Pons (tissue), 1 donor: ENCODE measurements at places on chromosomes 2 and 18.

DNA sequence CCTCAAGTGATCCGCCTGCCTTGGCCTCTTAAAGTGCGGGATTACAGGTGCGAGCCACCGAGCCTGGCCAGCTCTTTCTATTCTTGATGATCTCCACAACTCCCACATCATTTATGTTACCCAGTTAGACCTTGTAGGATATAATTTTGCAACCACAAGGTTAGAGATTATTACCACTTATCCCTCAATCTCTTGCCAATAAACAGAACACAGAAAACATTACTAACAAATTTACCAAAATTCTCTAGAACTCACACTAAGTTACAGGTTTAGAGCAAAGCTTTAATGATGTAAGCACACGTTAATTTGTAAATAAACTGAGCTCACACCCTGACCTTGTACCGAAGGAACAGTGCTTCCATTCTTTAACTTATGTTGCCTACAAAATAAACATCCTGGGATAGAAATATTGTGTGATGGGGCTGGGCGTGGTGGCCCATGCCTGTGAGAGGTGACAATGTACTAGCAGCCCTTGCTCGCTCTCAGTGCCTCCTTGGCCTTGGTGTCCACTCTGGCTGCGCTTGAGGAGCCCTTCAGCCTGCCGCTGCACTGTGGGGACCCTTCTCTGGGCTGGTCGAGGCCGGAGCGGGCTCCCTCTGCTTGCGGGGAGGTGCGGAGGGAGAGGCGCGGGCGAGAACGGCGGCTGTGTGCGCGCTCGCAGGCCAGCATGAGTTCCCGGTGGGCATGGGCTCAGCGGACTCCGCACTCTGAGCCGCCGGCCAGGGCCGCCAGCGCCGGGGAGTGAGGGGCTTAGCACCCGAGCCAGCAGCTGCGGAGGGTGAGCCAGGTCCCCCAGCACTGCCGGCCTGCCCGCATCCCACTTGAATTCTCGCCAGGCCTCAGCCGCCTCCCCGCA lies 42.1 kb upstream of the ITSN2 start:
- no peak for DNase-seq

DNA sequence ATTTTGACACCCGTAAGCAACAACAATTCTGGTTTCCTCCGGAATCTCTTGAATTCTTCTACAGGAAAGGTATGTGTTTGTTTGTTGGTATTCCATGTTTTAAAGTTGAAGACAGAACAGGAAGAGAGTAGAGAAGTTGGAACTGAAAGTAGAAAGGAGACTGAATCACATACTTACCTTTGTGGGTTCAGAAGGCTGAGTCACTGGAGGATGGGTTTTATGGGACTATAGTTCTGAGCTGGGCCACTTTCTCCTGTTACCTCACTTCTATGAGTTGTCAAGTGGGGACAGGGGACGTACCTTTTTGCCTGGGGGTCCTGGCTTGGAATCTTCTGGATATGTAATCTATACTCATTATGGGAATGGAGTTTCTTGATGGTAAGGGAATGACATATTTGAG lies 40.9 kb downstream of the KDM3A start:
- DNase-seq: no peak

- no peak for DNase-seq
Observed at GRCh38 chr2:75021672-75022071, 63.2 kb downstream of the POLE4 start.

- DNase-seq: no peak
Observed at GRCh38 chr2:39660612-39661236, 5.0 kb upstream of the TMEM178A start.

- DNase-seq: no peak
Observed at GRCh38 chr2:158779621-158780020, 15.5 kb upstream of the DAPL1 start.

DNA sequence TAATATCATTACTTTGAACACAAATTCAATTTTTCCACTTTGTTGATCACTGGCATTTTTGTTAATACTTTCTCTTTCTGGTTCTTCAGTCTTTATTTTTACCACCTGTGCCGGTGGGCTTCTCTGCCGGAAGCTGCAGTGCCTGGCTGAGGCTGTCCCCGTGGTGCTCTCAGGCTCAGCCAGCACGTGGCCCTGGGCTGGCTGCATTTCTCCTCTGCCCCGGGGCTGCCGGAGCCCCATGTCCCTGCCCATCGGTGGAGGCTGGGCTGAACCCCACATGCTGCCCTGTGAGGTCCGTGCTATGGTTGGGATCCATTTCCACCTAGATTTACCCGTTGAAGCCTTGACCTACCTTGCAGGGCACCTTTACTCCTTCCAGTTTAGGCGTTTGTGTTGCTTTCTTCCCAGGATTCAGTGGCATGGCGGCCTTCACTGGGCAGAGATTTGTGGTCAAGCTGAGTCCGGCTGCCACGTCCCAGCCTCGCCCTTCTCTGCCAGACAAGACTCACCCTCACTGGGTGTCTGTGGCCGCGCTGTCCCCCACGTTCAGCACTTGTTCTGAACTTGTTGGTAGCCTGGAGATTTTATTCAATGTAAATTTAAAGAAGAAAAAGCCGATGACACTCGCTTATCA lies 12.8 kb upstream of the TMEM18 start:
- no peak for DNase-seq

DNA sequence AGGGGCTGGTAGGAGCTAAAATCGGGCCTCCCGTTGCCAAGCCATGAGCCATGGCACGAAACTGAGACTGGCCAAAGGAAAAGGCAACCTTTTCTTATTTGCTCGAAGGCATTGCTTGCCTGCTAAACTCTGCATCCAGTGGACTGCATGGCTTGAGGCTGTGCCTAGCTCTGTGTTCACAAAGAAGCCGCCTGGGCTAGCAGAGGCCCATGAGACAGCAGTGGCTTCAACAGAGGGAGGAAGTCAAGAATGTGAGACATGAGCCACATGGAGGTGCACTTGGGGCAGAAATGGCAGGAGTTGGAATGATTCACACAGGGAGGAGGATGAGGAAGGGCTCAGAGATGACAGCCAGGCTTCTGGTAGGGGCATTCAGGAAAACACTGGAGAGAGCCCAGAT lies 33.5 kb downstream of the TPRKB start:
- DNase-seq: no peak

GRCh38 chr2:238492840-238493239 lies 66.1 kb downstream of the ASB1 start:
- no peak for DNase-seq

- no peak for DNase-seq
Observed at GRCh38 chr2:179562330-179562885, 297.8 kb upstream of the SESTD1 start.

DNA sequence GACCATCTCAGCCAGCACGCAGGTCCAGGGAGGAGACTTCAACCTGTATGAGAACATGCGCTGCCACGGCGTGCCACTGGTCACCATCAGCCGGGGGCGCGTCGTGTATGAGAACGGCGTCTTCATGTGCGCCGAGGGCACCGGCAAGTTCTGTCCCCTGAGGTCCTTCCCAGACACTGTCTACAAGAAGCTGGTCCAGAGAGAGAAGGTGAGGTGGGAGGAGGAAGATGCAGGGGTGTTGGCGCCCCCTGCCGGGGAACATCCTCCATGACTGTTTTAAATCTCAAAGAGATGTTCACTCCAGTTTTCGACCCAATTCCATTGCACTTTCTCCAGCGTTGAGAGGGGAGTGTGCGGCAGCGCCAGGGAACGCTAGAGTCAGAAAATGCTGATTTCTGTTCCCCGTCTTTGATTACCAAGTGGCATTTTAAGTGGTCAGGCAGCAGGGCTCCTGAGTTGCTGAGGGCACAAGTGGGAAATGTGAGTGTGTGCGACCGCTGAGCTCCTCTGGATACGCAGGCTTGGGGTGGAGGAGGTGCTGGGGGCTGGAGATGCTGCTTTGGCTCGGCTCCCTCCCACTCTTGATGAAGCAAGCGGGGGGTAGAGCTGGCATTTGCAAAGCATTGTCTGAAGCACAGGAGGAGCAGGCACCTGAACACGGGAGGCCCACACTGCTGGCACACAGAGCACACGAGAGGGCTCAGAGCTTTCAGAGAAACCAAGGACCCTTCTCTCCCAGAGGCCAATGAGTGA lies 27.7 kb upstream of the MAPRE3 start:
- DNase-seq: peak; percentile 80

GRCh38 chr2:136183097-136183496 lies 65.1 kb upstream of the CXCR4 start:
- DNase-seq: peak; percentile 84

DNA sequence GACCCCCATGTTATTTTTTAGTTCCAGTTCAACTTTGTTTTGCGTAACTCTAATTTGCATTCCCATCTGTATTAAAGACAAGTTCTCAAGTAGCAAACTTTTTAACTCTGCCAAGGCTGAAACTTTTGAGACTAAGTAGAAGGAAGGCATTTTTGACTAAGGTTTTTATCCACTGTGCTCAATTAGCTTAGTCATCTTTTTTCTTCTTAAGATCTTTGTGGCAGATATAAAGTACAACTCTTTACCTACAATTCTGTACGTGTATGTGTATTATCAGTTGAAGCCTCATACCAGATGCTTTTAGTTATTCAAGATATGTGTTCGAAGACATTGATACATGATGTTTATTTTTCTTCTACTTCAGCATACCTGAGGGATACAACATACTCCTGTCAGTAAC lies 41.6 kb downstream of the CREB1 start:
- DNase-seq: no peak

DNA sequence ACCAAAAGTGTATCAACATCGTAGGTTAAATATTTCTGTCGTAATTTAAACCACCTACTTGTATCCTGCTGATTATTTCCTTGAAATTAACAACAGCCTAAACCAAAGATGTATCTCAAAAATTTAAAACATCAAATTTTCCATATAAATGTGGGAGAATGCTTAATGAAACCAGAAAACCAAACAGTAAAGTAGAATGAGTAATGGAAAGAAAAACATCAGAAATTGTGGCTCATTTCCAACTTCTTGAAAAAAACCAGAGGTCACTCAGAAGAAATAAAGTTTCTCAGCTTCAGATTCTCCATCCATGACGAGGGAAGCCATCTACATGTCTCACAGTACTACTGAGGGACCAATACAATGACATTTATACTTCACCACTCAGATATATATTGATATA lies 296.5 kb downstream of the NOL4 start:
- no peak for DNase-seq

- no peak for DNase-seq
Observed at GRCh38 chr2:160784034-160784433, 290.4 kb upstream of the RBMS1 start.

GRCh38 chr2:100624536-100624935 lies 61.7 kb downstream of the PDCL3 start:
- DNase-seq: no peak

- no peak for DNase-seq
Observed at GRCh38 chr2:239894276-239894675, 130.9 kb downstream of the NDUFA10 start.

GRCh38 chr2:86786001-86786536 lies 4.6 kb downstream of the CD8A start:
- DNase-seq: no peak

DNA sequence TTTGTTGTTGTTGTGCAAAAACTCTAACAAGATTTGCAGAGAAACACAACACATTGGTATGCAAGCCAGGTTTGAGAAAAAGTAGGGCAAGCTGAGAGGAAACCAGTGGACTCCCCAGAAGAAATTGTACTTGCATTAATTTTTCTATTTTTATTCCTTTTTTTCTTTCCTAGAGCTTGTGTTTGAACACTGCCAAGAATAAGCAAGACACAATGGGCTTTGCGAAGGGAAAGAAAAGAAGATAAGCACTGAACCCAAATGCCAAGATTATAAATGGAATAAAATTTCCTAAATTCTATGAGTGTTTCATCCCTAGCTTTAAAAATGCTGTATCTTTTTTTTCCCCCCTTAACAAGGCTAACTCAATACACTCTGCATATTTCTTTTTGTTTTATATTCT lies 17.0 kb upstream of the CYTIP start:
- DNase-seq: no peak

- no peak for DNase-seq
Observed at GRCh38 chr2:207469451-207469850, 60.3 kb upstream of the CREB1 start.

DNA sequence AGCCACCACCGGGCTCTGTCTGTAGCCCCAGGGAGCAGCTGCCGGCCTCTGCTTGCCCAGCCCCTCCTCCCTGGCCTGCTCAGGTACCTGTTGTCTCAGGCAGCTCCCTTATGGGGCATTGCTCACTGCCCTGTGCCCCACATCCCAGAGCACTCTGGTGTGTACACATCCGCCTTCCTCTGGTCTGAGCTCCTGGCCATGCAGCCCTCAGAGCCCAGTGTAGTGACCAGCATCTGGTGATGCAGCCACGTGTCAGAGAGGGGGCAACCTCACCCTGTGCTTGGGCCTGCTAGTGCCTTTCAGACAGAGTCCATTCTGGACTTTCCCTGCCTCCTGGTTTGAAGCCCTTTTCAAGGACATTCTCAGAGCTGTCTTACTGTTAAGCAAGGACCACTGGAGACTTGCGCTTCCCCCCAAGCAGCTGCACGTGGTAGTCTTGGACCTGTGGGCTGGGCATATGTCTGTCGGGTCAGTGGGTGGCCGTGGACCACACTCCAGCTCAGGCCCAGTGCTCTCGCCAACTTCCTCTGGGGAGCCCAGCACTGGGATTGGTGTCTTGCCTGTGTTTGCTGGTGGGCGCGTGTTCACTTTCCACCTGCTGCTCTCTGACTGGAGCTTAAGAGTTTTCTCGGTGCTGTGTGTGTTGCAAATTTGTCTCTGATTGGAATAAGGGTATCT lies 30.7 kb downstream of the DGKD start:
- DNase-seq: no peak

GRCh38 chr18:70419526-70419925 lies 130.7 kb downstream of the SOCS6 start:
- no peak for DNase-seq

GRCh38 chr2:112143150-112143549 lies 5.0 kb downstream of the FBLN7 start:
- no peak for DNase-seq

GRCh38 chr2:96353606-96354101 lies 18.1 kb downstream of the NCAPH start:
- no peak for DNase-seq

GRCh38 chr2:88492002-88492401 lies 39.5 kb upstream of the FOXI3 start:
- no peak for DNase-seq

DNA sequence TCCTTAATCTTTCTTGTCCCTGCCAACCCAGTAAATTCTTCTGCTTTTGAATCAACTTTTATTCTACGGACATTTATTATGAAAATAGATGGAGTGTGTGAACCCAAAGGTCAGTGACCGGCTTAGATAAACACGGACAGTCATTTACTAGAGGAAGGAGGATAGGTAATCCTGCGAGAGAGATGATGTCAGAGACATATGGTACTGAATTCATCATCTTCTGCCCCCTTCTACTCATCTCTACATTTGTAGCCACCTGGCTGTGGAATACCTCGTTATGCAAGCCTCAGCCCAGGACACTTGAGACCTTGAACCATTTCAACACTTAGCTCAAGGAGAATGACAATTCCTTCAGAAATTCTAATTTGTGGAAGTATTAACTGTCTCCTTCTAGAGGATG lies 443.6 kb downstream of the TDRD15 start:
- DNase-seq: no peak

- no peak for DNase-seq
Observed at GRCh38 chr2:225725726-225726125, 326.2 kb downstream of the NYAP2 start.
